T-helper 2 cell (primary cell): ENCODE measurements at places on chromosomes 4 and X.
A peak's percentile ranks its signal among the peaks of the same experiment; 100 is the strongest.

GRCh38 chr4:173434231-173434630 is 35.3 kb upstream of the SCRG1 start:
- no peak for DNase-seq

GRCh38 chr4:7034262-7035081 is 8.7 kb upstream of the TADA2B start:
- no peak for DNase-seq

DNA sequence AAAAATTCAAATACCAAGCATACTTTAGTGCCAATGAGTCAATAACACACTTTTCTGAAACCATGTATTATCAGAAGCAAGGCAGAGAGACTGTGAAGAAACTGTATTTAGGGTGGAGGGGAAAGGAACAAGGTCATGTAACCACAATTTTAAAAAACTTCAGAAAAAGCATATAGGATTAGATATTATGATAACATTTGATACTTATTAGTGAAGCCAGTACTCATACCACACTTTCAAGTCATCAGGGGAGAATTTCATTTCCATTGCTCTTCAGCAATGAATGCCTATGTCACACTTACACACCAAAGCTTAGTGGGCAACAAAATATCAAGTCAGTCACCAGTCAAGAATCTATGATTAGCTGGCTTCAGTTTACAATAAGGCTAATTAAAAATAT is 602.2 kb downstream of the IL15 start:
- DNase-seq = no peak

- no peak for DNase-seq
These were observed 25.1 kb upstream of the TCEAL4 start for GRCh38 chrX:103560256-103560655.

- DNase-seq = no peak
These were observed 400.1 kb downstream of the FAT4 start for GRCh38 chr4:125714845-125715244.

DNA sequence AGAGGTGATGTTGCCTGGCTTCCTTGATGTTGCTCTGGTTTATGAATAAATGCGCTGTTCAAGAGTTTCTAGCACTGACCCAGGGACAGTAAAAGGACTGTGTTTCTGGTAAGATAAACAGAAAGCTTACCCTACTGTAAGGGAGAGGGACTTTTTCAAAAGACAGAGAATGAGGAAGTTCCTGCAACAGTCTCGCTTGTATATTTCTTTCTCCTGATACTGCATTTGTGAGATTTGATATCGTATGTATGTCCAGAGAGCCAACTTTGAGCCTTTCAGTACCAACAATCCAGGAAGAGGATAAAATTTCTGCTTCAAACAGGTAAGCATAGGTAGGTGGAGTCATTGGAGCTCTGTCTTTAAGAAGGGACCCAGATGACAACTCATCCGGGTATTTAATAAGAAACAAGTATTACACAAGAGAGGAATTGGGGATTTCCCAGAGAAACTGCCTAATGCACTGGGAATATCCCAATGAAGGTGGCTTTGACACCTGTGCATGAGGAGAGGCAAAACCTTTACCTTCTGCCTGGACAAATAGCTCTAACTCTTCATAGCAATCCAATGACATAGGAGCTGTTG is 773 bp downstream of the DAPP1 start:
- DNase-seq = peak; percentile 33
